ENCODE measurements at places on chromosomes 3 and 15. TPM values are rescaled to one million over a fixed set of nuclear protein-coding genes. Genes with fewer than 3 reads are reported as not detected.
A peak's percentile ranks its signal among the peaks of the same experiment; 100 is the strongest.

ERICH6 gene
- total RNA-seq = not detected

MUSTN1 gene
- total RNA-seq = not detected

TM4SF1 gene
- total RNA-seq = 2.3 TPM

GPR156 gene
- 0.41 TPM for total RNA-seq

P2RY1 gene
- total RNA-seq = 2.1 TPM

HCLS1 gene
- 0.46 TPM for total RNA-seq

SOX2 gene
- total RNA-seq = 72.0 TPM

FBXL2 gene
- 20.0 TPM for total RNA-seq

APOD gene
- not detected for total RNA-seq

PARL gene
- 54.8 TPM for total RNA-seq

GRCh38 chr15:89756897-89757296 is 5.8 kb upstream of the MESP1 start:
- no peak for DNase-seq

GRCh38 chr3:106485802-106486201 is 617.0 kb upstream of the CBLB start:
- no peak for DNase-seq

GRCh38 chr3:132709761-132710160 is 12.4 kb downstream of the NPHP3 start:
- no peak for DNase-seq

- DNase-seq = no peak
Observed at GRCh38 chr3:13134879-13135206, 61.6 kb upstream of the IQSEC1 start.

DNA sequence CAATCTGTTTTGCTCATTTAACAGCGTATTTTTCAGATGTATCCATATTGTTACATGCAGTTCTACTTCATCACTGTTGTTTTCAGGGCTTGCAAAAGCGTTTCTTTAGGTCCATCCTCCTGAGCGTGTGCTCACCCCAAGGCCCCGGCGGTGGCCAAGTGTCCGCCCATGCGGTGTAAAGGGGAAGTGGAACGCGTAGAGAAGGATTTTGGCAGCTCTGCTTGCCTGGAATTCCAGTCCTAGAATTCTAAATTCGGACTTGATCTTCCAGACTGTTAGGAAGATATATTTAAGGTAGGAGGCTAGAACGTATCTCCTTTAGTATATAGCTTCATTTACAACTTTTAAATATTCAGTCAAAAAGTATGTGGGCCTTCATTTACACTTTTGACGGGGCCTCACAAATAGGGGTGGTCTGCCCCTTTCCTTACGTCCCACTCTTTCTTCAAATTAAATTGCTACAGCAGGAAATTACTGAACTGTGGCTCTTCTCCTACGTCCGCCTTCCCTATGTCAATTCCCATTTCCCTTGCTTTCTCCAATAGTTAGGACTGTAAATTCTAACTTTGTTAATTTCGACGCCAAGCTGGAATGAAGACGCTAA is 609 bp upstream of the TBC1D23 start:
- peak; percentile 13 for DNase-seq

DNA sequence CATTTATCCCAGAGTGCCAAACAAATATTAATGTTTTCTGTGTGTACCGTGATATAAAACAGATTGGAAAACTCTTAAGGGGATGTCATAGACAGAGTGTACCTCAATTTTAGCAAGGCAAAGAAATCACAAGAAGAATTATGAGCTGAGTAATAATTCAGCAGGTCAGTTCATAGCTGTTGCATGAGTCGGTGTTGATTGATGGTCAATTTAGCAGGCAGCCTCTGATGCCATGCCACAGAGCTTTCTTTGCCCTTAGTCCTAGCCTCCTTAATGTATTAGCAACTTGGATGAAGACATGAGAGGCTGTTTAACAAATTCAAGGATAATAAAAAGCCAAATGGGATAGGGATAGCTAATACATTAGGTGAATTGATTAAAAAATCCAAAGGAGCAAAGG is 6.8 kb downstream of the SLC35A5 start:
- DNase-seq = no peak

GRCh38 chr3:112134335-112135124 is 1.5 kb upstream of the GCSAM start:
- no peak for DNase-seq

DNA sequence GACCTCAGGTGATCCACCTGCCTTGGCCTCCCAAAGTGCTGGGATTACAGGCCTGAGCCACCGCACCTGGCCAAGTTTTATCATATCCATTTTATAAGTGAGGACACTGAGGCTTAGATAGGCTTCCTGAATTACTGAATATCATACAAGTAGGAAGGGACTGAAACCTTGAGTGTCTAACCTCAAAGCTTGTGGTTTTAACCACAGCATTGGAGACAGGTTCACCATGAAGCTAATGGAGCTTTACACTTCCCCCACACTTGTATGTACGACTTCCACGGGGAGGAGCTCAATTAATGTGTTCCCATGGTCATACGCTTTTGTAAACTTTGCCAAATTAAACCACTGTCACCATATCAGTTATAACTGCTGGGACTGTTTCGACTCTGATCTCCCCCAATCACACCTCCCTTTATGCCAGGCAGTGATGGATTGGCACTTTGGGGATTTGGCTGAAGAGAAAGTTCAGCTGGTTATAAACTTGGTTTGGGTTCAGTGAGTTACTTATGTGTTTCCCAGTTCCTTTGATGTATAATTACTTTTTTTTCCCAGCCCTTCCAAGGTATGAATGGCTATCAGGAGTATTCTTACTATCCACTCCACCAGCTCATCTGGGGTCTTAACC is 38.4 kb upstream of the MEIS2 start:
- no peak for DNase-seq

DNA sequence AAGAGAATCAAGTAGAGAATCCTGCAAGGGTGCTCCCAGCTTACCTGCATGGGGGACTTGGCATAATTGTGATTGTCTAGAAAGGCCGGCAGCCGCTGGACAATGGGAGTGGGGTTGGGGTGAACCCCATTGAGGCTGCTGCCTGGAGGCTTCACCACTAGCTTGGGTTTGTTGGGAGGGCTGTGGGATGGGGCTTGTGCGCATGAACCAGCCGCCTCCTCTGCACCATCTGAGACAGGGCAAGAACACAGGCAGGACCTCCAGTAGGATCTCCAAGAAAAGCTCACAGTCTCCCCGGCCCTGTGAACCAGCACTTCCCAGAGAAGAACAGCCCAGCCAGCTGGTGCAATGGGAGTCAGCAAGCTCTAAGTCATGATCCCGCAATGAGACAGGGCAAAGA is 39.8 kb downstream of the SEMA3G start:
- DNase-seq = no peak

DNA sequence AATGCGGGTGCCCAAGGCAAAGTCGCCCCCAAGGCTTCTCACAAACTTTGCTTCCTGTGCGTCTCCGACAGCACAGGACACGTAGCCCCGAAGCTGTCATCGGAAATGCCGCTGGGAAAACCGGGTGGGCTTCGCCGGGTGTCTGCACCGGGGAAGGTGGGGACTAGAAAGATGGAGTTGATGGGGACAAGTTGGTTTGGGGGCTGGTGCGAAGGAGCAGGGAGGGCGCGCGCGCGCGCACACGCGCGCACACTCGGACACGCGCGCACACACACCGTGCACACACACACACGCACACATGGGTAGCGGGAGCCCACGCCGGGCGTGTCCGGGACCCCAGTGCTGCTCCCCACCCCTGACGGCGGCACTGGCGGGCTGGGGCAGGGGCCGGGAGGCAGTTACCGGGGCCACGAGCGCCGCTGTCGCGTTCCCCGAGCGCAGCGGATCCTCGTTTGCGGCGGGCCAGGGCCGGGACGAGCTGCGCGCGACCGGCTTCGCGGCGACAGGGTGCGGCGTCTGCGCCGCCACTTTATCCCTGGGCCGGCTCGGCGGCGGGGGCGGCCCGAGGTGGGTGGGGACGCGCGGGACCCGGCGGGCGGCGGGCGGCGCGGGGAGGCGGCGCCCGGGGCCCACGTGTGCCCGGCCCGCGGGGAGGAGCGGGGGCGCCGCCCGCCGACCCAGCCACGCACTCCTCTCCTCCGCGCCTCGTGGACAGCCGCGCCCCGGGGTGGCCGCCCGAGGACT is 539 bp upstream of the MGLL start:
- peak; percentile 22 for DNase-seq

DNA sequence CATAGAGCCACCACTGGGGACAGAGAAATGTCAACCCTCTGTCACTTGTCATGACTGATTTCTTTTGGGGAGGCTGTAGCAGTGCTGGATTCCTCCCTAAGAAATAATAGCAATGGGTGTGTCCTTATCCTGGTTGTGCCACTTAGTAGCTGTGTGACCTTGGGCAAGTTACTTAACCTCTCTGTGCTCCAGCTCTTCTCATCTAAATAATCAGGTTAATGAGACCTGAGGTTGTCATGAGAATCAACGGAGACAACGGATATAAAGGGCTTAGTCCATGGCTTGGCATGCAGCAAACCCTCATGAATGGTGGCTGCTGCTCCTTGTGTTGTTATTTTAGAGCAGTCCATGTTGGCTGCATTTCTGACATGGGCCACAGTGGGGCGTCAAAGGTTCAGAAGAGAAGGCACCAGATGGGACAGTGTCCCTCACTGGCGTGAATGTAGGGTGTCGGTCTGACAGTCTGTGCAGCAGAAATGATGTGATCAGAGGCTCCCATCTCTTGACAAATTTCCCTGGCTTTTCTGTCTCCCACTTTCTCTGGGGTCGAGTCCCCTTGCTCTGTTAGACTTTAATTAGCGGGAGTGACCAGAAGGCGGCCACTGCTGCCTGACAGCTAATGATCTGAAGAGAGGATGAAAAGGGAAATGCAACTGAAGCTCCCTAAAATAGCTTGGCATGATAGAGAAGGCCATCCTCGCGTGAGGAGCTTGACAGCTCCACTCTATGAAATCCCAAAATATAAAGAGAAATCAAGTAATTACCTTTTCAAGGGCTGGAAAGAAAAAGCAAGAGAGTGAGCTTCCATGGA is 209.4 kb downstream of the CADPS start:
- peak; percentile 66 for DNase-seq

DNA sequence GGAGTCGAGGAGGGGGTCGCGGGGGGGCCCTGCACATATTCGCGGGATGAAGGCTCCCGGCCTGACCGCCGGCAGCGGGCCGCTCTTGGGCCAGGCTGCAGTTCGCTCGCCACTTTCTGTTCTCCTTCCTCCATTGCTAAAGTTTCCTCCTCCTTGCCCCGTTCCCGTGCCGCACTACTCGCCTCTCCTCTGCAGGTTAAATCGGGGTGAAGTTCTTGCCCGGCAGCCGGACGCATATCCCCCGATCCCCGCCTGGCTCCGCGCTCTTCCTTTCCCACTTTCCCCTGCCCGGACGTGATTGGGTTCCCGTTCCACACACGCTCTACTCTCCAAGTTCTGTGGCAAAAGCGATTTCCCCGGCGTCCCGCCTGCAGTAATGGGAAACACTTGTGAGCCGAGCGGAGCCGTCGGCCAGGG is 556 bp downstream of the CRYBG3 start:
- DNase-seq = peak; percentile 20

- no peak for DNase-seq
Observed at GRCh38 chr15:77499087-77499760, 78.5 kb downstream of the HMG20A start.

- no peak for DNase-seq
Observed at GRCh38 chr3:149415484-149415883, 38.0 kb upstream of the TM4SF1 start.

Data from progenitor cell of endocrine pancreas (in vitro differentiated cells).